Epithelial cell of proximal tubule (primary cell): ENCODE measurements at places on chromosomes 4 and X. TPM values are rescaled to one million over a fixed set of nuclear protein-coding genes. Genes with fewer than 3 reads are reported as not detected.

- no peak for DNase-seq
Measured at GRCh38 chr4:5710065-5710960, 688 bp upstream of the EVC start.

The SPANXA2 gene
- not detected in 2 replicates for total RNA-seq

The MMRN1 gene
- not detected in 2 replicates for total RNA-seq

The CSAG3 gene
- not detected in 2 replicates for total RNA-seq

The RAI2 gene
- 0.17 TPM in 1 of 2 replicates, not detected in the other for total RNA-seq

GRCh38 chrX:129823115-129823514, 20.6 kb downstream of the ZDHHC9 start:
- no peak for DNase-seq

GRCh38 chr4:8403173-8403753, 37.3 kb downstream of the ACOX3 start:
- no peak for DNase-seq

DNA sequence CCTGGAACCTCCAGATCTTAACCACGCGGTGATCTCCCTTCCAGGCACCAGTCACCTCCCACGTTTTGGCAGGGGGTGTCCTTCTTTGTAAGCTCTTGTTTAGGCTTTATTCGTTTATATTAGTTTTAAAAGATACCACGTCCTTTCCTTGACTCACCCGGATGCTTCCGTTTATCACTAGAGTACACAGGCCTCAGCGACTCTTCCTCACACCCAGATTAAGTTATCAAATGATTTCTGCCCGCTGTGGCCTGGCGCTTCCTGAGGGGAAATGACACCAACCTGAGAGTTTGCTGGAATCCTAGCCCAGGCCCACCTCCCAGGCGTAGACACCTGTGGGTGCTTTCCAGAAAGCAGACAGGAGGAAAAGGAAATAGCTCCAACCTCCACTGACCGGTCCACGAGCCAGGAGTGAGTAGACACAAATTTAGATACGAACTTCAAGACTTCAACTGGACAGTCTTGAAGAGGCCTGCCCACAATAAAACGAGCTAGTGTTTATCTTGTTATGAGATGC, 756 bp upstream of the ADAMTS3 start:
- DNase-seq: no peak

- DNase-seq: no peak
Measured at GRCh38 chrX:35040871-35041270, 98.3 kb downstream of the FAM47B start.

The RIBC1 gene
- total RNA-seq: 0.07 and 0.92 TPM in 2 replicates

DNA sequence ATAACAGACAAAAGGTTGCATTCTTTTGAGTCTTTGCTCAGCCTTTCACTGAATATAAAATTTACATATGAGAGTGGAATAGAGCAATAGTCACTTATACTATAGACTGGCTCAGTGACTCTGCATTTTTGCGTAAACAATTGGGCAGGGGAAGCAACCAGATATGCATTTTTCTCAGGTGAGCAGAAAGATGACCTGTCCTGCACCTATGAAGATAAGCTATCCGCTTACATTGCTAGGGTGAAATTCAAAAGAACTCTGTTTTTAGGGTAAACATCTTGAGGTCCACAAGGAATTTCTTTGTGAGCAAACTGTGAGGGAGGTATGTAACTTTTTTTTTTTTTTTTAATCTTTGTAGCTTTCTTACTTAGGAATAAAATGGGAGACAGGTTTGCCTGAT, 602.4 kb upstream of the PRKX start:
- DNase-seq: no peak

DNA sequence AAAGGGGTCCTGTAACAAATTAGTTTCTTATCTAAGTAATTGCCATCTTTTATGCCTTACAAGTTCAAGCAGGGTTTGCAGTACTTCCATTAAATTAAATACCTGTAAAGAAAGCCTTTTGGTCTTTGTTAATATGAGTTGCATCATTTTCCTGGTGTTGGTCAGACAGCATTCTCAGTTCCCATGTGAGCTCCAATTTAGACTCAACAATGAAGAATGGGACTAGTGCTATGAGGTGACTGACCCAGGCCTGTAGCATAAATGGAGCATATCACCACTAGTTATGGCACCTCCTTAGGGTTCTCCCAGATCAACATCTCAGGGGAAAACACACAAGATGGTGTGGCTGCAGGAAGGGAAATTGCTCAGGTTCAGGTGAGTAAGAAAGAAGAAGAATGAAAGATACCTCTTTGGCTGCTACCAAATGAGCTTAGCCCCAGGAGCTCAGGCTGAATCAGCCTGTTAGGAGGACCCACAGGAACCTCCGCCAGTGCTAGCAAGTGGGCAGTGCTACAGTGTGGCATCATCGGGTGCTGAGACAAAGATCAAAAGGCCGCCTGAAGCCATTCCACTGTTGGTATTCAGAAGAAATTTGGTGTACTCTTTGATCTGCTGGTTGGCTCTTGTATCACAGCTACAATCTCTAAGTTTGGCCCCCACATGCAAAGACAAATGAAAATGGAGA, 1.8 kb downstream of the TTC29 start:
- no peak for DNase-seq

GRCh38 chr4:107906458-107907100, 24.8 kb upstream of the CYP2U1 start:
- DNase-seq: no peak

GRCh38 chr4:88600176-88600838, 8.0 kb downstream of the HERC3 start:
- no peak for DNase-seq

DNA sequence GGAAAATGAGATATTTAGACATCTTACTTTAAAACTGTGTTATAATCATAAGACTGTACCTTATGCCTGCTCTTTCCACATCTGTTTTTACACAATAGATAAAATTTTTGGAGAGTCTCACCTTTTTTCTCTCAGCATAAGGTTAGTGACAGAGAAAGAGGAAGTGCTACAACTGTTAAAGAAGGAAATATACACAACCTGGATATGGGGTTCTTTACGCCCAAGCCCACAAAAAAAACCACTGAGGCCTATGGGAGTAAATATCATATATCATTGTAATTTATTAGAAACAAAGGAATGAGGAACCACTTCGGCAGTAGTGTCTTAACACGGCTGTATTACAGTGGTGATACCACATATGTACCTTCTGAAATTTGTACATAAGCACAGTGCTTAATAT, 265.9 kb upstream of the GK2 start:
- DNase-seq: no peak
